ENCODE measurements at places on chromosomes 5 and 9.
A peak's percentile ranks its signal among the peaks of the same experiment; 100 is the strongest.

DNA sequence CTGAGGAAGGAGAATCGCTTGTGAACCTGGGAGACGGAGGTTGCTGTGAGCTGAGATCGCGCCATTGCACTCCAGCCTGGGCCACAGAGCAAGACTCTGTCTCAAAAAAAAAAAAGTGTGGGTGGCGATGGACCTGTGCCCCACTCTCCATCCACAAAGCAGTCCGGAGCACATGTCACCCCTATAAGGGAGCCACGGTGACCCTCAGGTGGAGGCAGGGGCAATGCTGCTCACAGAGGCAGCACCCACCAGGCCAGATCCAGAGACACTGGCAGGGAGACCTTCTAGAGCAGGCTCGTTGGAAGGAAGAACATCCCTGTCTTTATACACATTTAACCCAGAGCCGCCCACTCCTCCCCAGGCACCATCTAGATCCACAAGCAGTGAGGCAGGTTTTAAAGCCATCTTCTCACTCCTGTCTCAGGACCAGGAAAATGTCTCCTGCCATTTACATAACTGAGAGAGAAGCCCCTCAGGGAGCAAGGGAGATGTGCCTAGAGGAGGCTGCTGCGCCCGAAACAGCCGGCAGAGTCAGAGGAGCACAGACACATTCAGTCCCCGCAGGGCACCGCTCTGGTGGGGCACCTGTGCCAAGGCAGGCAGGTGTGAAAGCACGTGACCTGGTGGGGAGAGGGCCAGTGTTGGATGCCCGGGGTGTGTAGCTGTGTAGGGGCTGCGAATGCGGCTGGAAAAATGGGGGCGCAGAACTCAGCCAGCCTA is 31.6 kb upstream of the ADAMTS2 start:
- no peak for DNase-seq

DNA sequence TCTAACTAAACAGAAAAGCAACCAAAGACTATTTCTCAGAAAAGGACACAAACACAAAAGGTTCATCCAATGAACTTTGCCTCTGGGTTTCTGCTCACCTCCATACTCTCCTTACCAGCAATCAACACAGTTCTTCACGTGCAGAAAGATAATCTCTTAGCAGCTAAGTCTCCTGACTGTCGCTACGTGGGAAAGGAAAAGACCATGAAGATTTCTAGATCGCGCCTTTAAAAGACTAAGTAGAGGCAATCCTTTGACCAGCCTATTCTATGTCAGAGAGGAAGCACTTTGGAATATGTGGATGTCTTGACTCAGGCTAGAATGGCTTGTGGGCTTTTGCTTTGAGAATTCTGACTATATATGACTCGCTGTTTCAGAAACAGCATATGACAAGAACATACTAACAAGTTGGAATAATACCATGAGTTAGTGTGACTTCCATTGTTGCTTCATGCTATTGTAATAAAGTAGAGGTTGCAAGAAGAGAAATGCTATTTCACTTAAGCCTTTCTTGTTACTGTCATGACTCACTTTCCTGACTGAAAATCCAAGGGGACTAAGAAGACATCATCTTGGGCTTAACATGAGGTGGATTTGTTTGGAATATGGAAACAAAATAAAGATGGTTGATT is 339.5 kb upstream of the RFX3 start:
- DNase-seq = no peak

GRCh38 chr9:113526231-113526746 is 62.8 kb downstream of the RGS3 start:
- no peak for DNase-seq

DNA sequence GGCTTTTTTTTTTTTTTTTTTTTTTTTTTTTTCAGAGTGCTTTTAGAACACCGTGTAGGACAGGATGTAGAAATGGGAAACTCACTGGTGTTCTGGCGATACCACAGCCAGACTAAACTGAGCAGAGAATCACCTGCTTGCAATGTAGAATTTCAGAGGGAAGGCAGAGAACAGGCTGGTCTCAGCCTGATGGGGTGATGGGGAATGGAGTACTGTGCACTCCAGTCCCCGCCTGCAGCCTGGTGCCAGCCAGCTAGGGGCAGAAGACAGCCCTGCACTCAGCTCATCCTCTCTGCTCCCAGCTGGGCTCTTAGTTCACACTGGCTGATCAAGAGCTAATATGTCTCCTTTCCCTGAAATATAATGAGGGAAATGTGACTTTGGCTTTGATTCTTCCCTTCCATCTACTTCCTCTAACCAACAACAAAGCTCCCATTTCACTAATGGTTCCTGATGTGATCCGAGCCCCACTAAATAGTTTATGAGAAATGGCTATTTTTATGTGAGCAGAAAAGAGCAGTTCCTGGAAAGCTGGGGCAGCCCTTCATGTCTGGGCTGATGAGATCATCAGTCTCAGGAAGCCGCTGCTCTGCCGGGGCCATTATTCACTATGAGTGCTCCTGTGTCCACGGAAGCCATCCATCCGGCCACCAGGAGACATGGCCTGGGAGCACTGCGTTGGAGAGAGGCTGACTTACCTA is 209.7 kb downstream of the GADD45G start:
- no peak for DNase-seq

- DNase-seq = no peak
These were observed 141.4 kb downstream of the TRIO start for GRCh38 chr5:14284392-14285148.

DNA sequence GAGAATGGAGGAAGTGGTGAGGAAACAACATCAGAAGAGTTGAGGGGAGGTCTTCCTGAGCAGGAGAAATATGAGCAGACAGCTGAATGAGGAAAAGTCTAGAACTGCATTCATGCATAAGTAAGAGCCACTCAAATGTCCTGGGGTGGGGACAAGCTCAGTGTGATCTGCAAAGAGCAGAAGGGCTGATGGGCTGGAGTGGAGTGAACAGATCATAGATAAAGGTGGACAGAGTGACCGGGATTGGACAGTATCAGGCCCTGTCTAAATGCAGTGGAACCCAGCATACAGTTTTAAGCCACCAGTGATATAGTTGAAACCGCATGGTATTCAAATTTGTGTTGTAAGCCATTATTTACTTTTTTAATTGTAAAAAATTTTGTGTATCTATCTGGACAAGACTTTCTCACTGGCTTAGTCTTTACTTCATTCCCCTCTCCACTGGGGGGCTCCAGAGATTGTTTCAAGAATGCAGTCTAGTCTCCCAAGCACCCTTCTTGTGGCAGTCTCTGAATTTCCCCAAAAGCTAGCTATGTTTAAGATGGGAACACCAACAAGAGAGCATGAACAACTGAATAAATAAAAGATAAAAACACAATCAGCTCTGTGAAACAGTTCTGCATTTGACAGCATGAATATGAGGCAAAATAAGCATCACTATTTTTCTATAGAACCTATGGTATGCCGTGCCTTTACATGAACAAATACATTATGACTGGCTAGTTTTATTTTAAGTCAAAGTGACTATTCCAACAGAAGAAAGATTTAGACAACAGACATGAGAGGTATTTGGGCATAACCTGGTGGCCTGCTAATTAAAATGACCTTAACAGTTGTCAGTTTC is 10.7 kb upstream of the STK32A start:
- no peak for DNase-seq

DNA sequence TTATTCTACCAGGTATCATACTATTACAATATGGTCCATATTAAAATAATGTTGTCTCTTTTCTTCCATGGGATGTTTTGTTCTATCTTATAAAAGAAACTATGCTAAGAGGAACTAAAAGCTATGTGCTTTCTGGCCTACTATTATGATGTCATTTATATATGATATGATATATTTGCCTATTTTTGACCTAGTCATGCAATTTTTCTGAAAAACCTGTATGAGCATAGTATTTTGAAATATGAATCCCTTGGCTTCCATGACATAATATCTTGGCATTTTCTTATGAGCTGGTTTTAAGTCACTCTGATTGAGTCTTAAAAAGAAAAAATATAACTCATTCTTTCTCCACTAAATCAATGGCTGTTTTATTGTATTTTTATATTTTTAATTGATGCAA is 60.7 kb downstream of the MAN2A1 start:
- DNase-seq = no peak

GRCh38 chr5:132325691-132326090 is 31.5 kb downstream of the SLC22A4 start:
- DNase-seq = no peak

- no peak for DNase-seq
These were observed 10.3 kb upstream of the CARD19 start for GRCh38 chr9:93085676-93086075.

- no peak for DNase-seq
These were observed 73.5 kb upstream of the TMEM215 start for GRCh38 chr9:32709871-32710270.

GRCh38 chr5:74169701-74170100 is 470.8 kb downstream of the ENC1 start:
- no peak for DNase-seq

DNA sequence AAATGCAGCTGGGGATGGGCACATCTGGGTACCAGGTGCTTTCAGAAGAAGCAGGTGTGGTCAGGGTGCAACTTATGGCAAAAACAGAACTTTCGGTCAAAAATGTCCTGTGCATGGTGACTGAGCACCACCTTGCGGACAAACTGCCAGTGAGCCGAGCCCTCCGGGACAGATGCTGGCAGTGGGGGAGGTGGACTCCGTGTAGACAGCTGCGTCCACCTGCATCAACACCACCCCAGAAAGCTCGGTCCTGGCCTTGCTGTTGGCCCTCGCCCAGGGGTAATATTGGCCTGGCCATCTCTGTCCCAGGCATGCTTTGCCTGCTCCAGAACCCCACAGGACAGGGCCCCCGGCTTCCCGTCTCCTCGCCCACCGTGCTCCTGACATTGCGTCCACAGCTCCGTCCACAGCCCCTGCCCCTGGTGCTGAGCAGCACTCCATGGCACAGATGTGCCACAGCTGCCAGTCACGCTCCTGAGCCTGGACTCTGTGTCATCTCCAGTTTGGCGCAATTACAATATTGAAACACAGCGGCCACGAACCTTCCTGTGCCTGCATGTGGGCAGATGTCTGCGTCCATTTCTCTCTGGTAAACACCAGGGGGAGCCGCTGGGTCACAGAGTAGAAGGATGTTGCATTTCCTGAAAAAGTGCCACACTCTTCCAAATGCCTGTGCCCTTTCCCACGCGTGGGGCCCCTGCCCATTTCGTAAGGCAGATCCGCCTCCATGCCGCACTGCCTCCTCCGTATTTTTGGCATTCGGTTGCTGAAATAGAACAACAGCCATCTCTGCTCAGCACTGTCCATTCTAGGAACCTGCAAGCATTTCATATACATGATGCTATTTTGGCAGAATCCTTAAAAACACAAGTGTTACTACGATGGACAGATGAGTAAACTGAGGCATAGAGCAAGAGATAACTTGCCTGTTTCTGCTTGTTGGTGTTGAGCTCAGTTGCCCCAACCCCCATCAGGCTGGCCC is 33.4 kb upstream of the SLC6A19 start:
- DNase-seq = peak; percentile 63

- no peak for DNase-seq
These were observed 28.0 kb upstream of the GRAMD2B start for GRCh38 chr5:126395198-126395597.

DNA sequence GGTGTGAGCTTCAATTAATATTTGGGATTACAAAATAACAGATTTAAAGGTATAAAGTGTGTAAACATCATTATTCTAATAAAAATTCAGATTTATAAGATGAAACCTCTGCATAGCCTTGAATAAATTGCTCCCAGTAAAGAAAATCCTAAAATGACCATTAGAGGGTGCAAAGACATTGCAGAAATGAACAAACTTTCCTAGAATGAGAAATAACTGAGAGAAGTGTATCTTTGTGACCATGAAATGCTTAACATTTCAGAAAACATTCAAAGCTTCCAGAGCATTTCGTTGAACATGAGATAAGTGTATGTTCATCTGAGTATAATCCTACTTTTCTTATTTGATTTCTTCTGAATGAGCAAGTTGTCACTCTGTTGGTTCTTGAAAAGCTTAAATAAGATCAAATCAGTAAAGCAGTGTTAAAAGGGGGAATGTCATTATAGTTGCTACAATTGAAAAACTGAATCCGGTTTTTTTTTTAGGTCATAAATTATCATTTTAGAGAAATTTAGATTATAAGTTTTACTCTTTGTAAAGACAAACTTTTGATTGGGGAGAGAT is 24.7 kb upstream of the NUDT12 start:
- no peak for DNase-seq

- DNase-seq = no peak
These were observed 19.2 kb upstream of the SMC2 start for GRCh38 chr9:104074876-104075275.

DNA sequence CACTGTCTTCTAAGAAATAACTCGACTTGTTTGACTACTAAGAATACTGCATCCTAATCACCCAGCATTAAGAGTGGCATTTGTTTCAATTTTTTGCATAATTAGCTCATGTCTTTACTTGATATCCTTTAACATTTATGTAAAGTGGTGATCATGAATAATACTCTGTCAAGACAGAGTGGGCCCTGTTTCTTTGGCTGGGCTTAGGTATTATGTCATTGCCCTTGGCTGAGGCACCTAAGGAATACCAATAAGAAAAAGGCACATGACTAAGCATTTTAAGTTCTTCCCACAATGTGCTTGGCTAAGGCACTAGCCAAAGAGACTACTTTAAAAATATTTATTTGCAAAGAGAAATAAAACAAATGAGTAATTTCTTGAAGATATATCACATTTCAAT is 308.1 kb downstream of the CTNND2 start:
- no peak for DNase-seq

DNA sequence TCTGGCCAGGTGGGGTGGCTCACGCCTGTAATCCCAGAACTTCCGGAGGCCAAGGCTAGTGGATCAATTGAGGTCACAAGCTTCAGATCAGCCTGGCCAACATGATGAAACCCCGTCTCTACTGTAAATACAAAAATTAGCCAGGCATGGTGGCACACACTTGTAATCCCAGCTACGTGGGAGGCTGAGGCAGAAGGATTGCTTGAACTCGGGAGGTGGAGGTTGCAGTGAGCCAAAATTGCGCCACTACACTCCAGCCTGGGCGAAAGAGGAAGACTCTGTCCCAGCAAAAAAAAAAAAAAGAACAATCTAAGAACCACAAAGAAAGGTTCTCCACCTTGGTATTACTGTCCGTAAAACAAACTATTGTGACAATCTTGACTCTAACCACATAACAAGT is 9.7 kb downstream of the MYO10 start:
- DNase-seq = no peak

DNA sequence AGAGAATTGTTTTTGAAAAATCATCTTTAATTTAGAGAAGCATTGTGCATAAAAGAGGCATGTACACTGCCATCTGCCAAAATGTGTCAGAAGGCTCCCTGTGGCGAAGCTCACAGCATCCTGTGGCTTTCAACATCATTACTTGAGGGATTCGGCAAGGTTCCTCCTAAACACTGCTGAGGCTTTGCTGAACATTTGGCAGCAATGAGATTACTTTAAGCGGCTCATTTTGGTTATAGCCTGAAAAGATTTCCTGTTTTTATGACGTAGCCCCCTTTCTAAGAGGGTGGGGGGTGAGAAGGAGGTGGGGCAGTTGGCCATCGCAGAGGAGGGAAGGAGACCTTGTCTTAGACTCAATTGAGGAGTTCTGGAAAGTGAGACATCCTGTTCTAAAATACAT is 469.4 kb downstream of the RASEF start:
- no peak for DNase-seq

DNA sequence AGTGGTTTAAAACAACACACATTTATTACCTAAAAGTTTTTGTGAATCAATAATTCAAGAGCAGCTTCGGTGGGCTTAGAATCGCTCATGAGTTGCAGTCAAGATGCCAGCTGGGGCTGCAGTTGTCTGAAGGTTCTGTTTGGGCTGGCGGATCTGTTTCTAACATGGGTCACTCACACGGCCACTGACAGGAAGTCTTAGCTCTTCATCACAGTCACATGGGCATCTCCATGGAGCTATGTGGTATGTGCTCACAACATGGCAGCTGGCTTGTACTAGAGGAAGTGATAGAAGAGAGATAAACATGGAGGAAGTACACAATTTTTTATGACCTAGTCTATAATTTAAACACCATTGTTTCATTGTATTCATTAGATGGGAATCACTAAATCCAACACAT is 11.2 kb downstream of the KLHL9 start:
- DNase-seq = no peak

Data from CD4-positive, alpha-beta T cell (primary cell).